ENCODE measurements at places on chromosomes 1 and 21.

- DNase-seq: no peak
These were observed 9.1 kb upstream of the C1QA start for GRCh38 chr1:22627331-22627730.

DNA sequence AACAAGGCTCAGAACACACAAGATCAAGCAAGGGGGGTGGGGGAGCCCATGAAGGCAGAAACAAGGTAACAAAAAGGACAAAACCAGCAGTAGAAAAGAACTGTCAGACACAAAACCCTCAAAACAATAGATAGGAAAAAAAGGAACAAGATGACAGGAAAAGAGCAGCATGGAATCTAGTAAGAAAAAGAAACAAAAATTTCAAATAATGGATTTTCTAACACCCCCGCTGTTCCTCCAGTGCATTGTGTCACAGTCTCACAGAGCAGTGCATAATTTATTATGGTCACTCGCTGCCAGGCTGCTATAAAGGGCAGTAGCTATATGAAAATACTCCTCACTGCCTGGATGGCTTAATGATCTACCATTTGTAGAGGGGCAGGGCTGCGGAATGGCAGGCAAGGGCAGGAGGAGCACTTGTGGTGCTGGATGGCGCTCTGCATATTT, 567.9 kb downstream of the DPYD start:
- no peak for DNase-seq

DNA sequence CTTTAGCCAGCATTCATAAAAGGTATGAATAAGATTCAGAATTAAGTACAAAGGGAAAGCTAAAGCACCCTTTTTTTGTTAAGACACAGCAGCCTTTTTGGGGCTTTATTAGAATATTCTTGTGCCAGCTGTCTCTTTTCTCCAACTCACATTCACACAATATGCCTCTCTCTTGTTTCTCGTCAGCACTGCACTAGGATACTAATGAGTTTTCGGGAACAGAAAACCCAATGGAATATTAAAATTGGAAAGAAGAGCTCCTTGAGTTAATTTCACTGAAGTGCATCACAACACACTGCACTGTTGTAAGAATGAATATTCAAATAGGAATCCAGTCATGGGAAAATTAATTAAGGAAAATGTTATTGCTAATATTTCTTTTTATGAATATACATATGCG, 410.4 kb upstream of the BEND5 start:
- no peak for DNase-seq

- no peak for DNase-seq
These were observed 7.7 kb upstream of the GIPC2 start for GRCh38 chr1:78038071-78038470.

- no peak for DNase-seq
These were observed 10.2 kb upstream of the CACHD1 start for GRCh38 chr1:64459743-64460142.

GRCh38 chr1:245894843-245895242, 612.2 kb downstream of the SMYD3 start:
- no peak for DNase-seq

GRCh38 chr1:214472364-214472763, 79.0 kb downstream of the PTPN14 start:
- no peak for DNase-seq

DNA sequence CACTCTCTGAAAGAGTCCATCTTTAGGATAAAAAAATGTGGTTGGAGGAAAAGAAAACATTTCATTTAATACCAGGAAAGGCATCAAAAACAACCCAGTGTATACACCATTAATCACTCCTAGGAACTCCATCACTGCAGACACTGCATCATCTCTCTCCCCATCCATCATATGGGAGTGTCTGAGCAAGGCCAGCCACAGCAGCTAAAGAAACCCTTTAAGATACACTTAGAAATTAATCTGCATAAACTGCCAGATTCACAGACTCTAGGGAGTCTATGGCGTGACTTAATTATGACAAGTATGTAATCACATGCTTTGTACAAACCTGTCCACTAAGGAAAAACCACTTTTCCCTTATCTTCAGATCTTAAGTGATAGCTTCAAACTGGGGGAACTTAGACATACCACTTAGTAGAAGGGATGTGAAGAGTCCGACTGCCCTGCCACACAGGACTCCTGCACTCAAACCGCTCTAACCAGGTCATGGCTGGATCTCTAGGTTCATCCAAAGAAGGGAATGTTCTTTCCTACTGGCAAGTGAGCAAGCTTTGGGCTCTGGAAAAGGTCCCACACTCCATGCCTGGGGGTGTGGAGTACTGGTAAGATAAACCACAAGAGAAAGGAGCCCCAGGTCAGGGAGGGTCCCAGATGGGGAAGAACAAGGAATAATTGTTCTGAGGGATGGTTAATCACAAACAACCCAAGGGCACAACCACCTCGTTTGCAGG, 61.0 kb upstream of the C8B start:
- DNase-seq: no peak

GRCh38 chr1:119829625-119830024, 18.4 kb upstream of the REG4 start:
- DNase-seq: no peak

DNA sequence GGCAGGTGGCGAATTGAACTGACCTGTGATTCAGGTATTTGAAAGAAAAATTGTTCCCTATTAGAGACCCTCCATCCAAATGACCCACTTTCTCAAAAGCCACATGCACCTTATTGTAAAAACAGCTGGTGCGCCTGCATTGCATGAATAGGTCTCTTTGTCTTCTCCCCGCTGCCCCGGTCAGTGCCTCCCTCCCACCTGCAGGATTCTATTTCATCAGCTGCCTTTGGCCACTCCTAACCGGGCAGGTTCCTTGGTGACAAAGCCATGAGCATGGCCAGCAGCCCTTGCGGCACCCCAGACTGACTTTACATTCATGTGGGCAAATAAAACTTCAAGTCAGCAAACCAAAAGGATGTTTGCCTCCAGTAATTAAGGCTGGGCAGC, 6.4 kb downstream of the TMPRSS3 start:
- no peak for DNase-seq

GRCh38 chr1:41396084-41396483, 34.9 kb downstream of the FOXO6 start:
- no peak for DNase-seq

Measured in stimulated activated CD4-positive, alpha-beta T cell treated with anti-CD3 and anti-CD28 coated beads, Interleukin-2, amount 100 ng/mL, for 24 hours (primary cell).